ENCODE measurements at places on chromosomes 11 and 22.

DNA sequence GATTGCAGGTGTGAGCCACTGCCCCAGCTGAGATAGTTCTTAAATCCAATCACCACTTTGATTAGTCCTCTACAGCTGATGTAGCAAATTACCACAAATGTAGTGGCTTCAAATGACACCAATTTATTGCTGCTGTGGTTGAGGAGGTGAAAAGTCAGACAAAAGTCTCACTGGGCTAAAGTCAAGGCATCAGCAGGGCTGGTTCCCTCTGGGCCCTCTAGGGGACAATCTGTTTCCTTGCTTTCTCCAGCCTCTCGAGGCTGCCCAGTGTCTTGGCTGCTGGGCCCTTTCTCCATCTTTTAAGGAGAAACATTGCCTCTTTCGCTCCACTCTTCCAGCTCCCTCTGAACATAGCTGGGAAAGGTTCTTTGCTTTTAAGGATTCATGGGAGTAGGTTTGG lies 50.5 kb upstream of the SHANK2 start:
- DNase-seq: no peak

DNA sequence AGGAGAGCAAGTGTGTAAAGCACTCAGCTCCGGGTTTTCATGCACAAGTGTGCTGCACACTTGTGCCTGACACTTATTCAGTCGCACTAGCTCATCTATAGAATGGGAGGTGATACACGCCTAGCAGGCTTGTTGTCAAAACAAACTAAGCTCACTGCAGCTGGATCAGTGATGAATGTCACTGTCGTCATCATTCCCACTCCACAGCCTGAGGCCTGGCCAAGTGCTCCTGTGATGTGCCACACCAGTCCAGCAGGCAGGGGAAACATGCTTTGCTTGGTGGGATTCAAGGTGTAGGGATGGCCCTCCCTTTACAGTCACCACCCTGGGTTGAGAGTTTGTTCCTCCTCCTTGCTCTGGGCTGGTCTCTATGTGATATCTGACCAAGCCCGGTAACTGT lies 6.8 kb downstream of the MPST start:
- no peak for DNase-seq

DNA sequence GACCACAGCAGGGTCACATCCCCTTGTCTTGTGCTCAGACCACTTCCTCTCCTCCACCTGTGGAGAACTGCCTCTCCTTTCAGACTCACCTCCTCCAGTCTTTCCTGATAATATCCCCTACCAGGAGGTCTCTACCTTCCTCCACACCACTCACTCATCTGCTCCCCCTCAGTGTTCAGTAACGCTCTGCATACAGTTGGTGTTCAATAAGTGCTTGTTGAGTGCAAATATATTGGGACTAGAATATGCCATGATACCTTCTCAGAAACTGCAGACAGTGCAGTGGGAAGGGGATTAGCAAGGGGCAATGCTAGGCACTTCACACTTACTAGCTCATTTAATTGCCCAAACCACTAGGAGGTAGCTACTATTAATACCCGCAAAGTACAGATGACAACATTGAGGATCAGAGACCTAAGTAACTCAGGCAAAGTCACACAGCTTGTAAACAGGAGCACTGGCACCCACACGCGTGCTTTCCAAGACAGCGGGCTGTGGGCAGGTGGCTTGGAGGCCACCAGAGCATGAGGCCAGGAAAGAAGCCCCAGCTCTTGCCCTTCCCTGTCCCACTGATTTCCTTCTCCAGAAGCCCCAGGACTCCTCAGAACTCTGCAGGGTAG lies 8.1 kb upstream of the PDE2A start:
- DNase-seq: no peak

DNA sequence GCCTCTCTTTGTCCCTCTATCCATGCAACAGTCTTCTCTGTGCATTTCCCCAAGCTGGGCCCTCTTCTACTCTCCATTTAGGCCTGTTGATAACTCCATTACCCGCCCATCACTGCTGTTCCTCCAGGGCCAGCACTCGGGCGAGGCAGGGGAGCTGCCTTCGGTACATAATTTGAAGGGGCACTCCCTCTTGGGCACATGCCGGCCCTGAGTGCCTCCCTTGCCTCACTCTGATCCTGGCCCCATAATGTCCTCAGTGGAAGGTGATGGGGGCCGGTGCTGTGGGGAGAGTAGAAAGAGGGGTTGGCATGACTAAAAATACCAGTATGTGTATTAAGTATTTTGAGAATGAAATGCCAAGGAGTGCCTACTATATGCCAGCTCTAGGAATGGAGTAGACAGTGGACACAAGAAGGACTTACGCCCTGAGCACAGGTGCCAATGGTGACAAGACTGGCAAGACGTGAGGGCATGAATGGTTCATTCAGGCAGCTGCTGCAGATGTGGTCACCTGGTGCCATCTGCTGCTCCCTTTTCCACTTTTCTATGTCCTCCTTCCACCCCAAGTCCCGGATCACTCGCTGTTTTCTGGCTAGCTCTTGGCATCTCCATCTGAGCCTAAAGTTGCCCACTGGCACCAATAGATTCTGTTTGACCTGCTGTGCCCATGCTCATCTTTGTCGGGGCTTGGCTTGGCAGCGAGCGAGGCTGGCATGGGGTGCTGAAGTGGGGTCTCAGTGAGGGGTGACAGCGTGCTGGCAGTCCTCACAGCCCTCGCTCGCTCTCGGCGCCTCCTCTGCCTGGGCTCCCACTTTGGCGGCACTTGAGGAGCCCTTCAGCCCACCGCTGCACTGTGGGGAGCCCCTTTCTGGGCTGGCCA lies 22.6 kb downstream of the TMEM218 start:
- no peak for DNase-seq

GRCh38 chr11:44847316-44847715 lies 103.4 kb downstream of the TP53I11 start:
- DNase-seq: no peak

DNA sequence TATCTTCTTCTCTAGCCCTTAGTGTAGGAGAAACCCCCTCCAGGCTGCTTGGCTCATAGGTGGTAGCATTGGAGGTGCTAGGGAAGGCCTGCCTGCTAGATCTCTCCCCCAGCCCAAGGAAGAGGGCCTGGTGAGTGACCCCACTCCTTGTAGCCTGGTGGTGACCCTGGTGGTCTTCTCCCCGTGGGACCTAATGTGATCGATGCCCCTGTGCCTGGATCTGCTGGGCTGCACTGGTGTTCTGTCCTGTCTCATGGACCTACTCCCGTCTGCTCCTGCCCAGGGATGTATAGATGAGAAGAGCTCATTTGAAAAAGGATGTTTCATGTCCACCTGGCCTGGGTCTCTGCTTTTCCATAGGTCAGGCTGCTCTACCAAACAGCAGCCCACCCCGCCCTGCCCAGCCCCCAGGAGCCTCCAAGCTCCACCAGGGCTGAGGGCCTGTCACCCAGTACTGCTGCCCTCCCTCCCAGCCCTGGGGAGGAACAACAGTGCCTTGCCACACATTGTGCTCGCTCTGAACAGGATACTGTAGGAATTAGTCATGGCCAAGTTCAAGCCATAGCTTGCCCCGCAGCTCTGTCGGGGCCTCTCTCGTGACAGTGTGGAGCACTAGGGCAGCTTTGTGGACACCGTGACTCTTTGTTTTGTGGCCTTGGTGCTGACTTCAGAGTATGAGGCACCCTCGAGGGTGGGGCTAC lies 19.7 kb downstream of the SLC37A2 start:
- peak; percentile 70 for DNase-seq

GRCh38 chr11:110133160-110133559 lies 40.0 kb downstream of the ZC3H12C start:
- no peak for DNase-seq
